Activated CD8-positive, alpha-beta T cell treated with anti-CD3 and anti-CD28 coated beads, Interleukin-2, amount 10 ng/mL, durations not matched to agents 7 days and 5 days (primary cell): ENCODE measurements at places on chromosomes 6 and 20. TPM values are rescaled to one million over a fixed set of nuclear protein-coding genes. Genes with fewer than 3 reads are reported as not detected.

SPDEF gene
- total RNA-seq = 0.13 TPM

C6orf58 gene
- not detected for total RNA-seq

MYCT1 gene
- not detected for total RNA-seq

ELOVL5 gene
- 116 TPM for total RNA-seq

CALHM4 gene
- total RNA-seq = not detected

LY86 gene
- total RNA-seq = 2.9 TPM

TCF21 gene
- total RNA-seq = not detected

SLC17A4 gene
- not detected for total RNA-seq

ERVFRD-1 gene
- total RNA-seq = not detected

DNA sequence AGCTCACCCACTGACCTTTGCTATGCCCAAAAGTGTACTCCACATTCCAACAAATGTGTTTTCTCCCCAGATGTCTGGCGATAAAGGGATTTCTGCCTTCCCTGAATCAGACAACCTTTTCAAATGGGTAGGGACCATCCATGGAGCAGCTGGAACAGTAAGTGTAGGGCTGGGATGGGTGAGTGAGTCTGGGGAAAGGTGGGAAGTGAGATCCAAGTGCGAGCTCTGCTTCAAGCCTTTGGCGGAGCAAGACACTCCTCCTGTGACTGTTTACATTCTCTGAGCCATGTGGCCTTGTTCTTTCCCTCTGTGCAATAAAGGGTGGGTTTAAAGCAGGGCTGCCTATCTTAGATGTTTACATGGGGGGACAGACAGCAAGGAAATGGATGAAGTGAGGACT, 1.9 kb downstream of the UBE2C start:
- no peak for DNase-seq
- H3K27ac ChIP-seq = no peak overlapping the region
- peaks cover 34% of the 10 kb centered on the region for H3K4me1 ChIP-seq
- H3K27me3 ChIP-seq = no peaks in the 10 kb centered on the region
- H3K36me3 ChIP-seq = peaks cover 67% of the 10 kb centered on the region

GRCh38 chr20:52035498-52035897, 156.1 kb downstream of the ZFP64 start:
- no peak for DNase-seq
- no peak overlapping the region for H3K4me3 ChIP-seq
- no peaks in the 10 kb centered on the region for H3K27me3 ChIP-seq
- peaks cover 14% of the 10 kb centered on the region for H3K4me1 ChIP-seq
- no peak overlapping the region for H3K27ac ChIP-seq

GRCh38 chr20:58839474-58839874, 11.2 kb downstream of the GNAS-AS1 start:
- H3K27ac ChIP-seq = no peak overlapping the region
- peak; percentile 61 for DNase-seq
- peaks cover 7% of the 10 kb centered on the region for H3K36me3 ChIP-seq
- H3K27me3 ChIP-seq = peaks cover 67% of the 10 kb centered on the region
- no peak overlapping the region for H3K4me3 ChIP-seq

DNA sequence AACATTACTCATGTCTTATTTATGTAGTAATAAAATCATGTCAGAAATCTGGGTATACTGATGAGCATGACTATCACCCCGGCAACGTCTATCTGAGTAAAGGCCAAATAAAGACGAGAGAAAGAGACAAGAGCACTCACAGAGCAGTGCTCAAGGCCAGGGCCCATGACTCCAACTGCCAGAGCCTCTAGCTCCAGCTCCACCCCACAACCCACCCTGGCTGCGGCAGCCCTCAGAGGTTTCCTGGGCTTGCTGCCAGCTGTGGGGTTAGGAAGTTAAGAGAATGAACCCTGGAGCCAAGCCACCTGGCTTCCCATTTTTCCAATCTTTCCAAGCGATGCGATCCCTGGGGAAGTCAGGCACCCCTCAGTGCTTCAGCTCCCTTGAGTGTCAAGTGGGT, 92.0 kb upstream of the PAX1 start:
- H3K4me1 ChIP-seq = no peaks in the 10 kb centered on the region
- H3K36me3 ChIP-seq = no peaks in the 10 kb centered on the region
- H3K27me3 ChIP-seq = peaks cover 3% of the 10 kb centered on the region
- DNase-seq = no peak
- H3K4me3 ChIP-seq = no peak overlapping the region

DNA sequence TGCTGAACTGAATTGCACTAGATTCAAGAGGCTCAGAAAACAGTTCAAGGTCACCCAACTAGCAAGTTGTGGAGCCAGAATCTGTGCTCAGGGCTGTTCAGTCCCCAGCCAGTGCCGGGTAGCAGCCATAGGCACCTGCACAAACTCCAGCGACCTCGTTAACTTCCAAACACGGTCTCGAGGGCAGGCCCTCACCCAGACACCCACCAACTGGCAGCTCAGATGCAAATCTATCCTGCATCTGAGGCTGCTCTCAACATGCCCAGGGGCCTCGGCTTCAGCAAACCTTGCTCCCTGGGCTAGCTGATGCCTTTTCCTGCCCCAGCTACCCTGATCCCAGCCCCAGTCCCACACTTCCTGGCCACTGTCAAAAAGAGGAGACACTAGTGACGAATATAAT, 3.7 kb downstream of the JPH2 start:
- peaks cover 39% of the 10 kb centered on the region for H3K27me3 ChIP-seq
- no peak overlapping the region for H3K4me3 ChIP-seq
- no peak overlapping the region for H3K27ac ChIP-seq

DNA sequence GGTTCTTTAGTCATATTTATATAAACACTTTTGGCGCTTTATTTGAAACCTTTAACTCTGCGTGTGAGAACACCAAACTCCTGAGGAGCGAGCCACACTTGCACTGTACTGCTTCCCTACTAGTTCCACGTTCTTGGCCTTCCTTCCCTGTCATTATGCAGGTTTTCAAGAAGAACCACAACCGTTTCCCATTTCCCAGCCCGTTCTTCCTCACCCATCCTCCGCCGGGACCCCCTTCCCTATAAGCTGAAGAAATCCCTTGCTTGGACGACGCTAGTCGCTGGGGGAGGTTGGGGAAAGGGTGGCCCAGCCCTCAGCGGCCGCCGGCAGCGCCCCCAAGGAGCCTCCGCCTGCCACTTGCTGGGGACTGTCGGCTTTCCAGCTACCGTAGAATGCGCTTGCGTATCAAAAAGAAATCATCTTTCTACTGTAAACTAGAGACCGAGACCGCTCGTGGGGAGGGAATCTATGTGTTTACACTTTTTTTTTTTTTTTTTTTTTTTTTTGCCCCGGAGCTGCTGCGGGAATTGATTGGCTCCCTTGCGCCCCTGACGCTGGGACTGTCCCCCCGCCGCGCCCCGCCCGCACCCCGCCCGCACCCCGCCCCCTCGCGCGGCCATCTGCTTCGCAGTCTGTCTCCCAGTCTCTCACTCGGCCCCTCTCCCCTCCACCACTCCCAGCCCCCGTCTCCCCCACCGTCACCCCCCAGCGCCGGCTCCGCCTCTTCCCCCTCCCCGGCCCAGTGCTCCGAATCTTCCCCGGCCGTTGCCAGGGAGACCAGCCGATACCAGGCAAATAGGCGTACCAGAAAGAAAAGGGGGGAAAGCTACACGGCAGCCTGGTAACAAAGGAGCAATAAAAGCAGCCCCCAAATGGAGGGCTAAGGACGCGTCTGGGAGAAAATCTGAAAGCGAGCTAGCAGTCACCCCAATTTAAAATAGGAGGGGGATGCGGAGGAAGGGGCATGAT, 2.3 kb upstream of the MARCKS start:
- peak overlapping the region; percentile 16 for H3K4me3 ChIP-seq
- peaks cover 4% of the 10 kb centered on the region for H3K36me3 ChIP-seq
- peaks cover 15% of the 10 kb centered on the region for H3K4me1 ChIP-seq
- H3K27ac ChIP-seq = no peak overlapping the region

GRCh38 chr20:31489152-31489551, 14.1 kb downstream of the REM1 start:
- H3K27me3 ChIP-seq = peaks cover 25% of the 10 kb centered on the region
- no peaks in the 10 kb centered on the region for H3K4me1 ChIP-seq
- H3K36me3 ChIP-seq = no peaks in the 10 kb centered on the region
- no peak overlapping the region for H3K27ac ChIP-seq
- H3K4me3 ChIP-seq = no peak overlapping the region
- no peak for DNase-seq

- peaks cover 6% of the 10 kb centered on the region for H3K27me3 ChIP-seq
- H3K4me3 ChIP-seq = no peak overlapping the region
- H3K4me1 ChIP-seq = peaks cover 13% of the 10 kb centered on the region
These were observed 59.4 kb upstream of the PRELID3B start for GRCh38 chr20:59101961-59102360.

DNA sequence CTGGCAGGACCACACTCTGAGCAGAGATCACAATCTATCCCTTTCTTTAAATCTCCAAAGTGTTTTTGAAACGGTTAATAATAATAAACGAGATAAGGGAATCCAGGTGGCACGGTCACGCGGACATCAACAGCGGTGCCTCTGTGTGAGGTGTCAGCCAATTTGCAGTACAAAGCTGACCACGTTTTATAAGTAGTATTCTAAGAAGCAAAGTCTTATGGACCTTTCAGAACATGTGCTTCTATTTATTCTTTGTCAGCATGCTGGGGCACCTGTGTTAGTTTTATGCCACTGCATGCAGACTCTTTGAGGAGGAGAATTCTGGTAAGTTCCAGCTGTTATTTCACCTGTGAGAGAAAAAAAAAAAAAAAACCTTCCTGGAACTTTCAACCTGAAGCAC, 39.0 kb upstream of the EXOC2 start:
- H3K4me1 ChIP-seq = no peaks in the 10 kb centered on the region
- no peak overlapping the region for H3K4me3 ChIP-seq
- H3K27ac ChIP-seq = no peak overlapping the region

DNA sequence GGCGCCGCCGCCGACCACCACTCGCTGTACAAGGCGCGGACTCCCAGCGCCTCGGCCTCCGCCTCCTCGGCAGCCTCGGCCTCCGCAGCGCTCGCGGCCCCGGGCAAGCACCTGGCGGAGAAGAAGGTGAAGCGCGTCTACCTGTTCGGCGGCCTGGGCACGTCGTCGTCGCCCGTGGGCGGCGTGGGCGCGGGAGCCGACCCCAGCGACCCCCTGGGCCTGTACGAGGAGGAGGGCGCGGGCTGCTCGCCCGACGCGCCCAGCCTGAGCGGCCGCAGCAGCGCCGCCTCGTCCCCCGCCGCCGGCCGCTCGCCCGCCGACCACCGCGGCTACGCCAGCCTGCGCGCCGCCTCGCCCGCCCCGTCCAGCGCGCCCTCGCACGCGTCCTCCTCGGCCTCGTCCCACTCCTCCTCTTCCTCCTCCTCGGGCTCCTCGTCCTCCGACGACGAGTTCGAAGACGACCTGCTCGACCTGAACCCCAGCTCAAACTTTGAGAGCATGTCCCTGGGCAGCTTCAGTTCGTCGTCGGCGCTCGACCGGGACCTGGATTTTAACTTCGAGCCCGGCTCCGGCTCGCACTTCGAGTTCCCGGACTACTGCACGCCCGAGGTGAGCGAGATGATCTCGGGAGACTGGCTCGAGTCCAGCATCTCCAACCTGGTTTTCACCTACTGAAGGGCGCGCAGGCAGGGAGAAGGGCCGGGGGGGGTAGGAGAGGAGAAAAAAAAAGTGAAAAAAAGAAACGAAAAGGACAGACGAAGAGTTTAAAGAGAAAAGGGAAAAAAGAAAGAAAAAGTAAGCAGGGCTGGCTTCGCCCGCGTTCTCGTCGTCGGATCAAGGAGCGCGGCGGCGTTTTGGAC, 2.0 kb downstream of the SOX4 start:
- peak overlapping the region; percentile 70 for H3K27ac ChIP-seq
- no peaks in the 10 kb centered on the region for H3K36me3 ChIP-seq
- DNase-seq = peak; percentile 23
- H3K4me3 ChIP-seq = peak overlapping the region; percentile 75
- H3K27me3 ChIP-seq = peaks cover 49% of the 10 kb centered on the region

GRCh38 chr6:158387578-158387977, 75.3 kb downstream of the TULP4 start:
- H3K4me3 ChIP-seq = no peak overlapping the region
- H3K36me3 ChIP-seq = peaks cover 2% of the 10 kb centered on the region
- H3K27me3 ChIP-seq = no peaks in the 10 kb centered on the region
- H3K4me1 ChIP-seq = no peaks in the 10 kb centered on the region

DNA sequence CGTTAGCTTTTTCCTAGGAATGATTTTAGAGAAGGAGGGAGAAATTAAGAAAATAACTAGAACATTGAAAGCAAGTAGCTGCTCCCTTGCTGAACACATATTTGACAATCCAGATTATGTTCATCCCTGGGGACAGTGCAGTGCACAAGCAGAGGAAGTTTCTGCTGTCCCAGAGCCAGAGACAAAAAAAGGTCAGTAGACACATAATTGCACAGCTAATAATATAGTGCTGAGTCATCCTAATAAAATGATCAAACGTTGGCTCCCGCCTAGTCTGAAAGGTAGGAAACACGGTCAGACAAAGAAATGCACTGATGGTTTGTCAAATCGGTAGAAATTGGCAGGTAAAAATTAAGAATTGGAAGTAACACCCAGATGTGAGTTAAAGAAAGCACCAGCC, 21.7 kb upstream of the SSTR4 start:
- no peaks in the 10 kb centered on the region for H3K27me3 ChIP-seq
- H3K4me3 ChIP-seq = no peak overlapping the region
- no peaks in the 10 kb centered on the region for H3K36me3 ChIP-seq
- no peaks in the 10 kb centered on the region for H3K4me1 ChIP-seq
- H3K27ac ChIP-seq = no peak overlapping the region

DNA sequence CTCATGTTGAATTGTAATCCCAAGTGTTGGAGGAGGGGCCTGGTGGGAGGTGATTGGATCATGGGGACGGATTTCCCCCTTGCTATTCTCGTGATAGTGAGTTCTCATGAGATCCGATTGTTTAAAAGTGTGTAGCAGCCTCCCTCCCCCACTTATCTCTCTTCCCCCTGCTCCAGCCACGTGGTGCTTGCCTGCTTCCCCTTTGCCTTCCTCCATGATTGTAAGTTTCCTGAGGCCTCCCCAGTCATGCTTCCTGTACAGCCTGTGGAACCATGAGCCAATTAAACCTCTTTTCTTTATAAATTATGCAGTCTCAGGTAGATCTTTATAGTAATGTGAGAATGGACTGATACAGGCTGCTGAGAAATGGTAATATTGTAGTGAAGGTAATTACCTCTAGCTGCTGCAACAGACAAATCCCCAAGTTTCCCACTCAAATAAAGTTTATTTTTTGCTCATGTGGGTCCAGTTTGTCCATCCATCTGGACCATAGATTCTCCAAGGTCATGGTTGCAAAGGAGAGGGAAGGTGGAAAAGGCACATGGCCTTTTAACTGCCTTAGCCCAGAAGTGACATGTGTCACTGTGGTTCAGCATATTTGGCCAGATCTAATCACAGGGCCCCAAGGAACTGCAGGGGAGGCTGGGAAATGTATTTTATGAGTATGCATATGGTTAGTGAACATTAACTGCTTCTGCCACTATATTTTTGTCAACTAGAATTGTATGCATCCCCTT, 89.2 kb downstream of the TRMT11 start:
- no peaks in the 10 kb centered on the region for H3K36me3 ChIP-seq
- H3K4me3 ChIP-seq = no peak overlapping the region
- DNase-seq = no peak
- no peaks in the 10 kb centered on the region for H3K27me3 ChIP-seq
- H3K27ac ChIP-seq = no peak overlapping the region

- H3K36me3 ChIP-seq = peaks cover 27% of the 10 kb centered on the region
- no peaks in the 10 kb centered on the region for H3K27me3 ChIP-seq
- H3K4me3 ChIP-seq = no peak overlapping the region
- H3K27ac ChIP-seq = peak overlapping the region; percentile 9
- H3K4me1 ChIP-seq = peaks cover 40% of the 10 kb centered on the region
These were observed 3.2 kb downstream of the MRGBP start for GRCh38 chr20:62799459-62799858.

GRCh38 chr20:13291157-13291556, 70.1 kb downstream of the ISM1 start:
- no peaks in the 10 kb centered on the region for H3K36me3 ChIP-seq
- no peak overlapping the region for H3K27ac ChIP-seq
- no peak for DNase-seq
- peaks cover 5% of the 10 kb centered on the region for H3K4me1 ChIP-seq
- H3K4me3 ChIP-seq = no peak overlapping the region

- peaks cover 15% of the 10 kb centered on the region for H3K4me1 ChIP-seq
- no peak overlapping the region for H3K27ac ChIP-seq
- no peaks in the 10 kb centered on the region for H3K36me3 ChIP-seq
- no peak for DNase-seq
- H3K27me3 ChIP-seq = peaks cover 2% of the 10 kb centered on the region
These were observed 173.1 kb downstream of the HACE1 start for GRCh38 chr6:104686550-104687175.
